ENCODE measurements at places on chromosomes 2 and 18.

DNA sequence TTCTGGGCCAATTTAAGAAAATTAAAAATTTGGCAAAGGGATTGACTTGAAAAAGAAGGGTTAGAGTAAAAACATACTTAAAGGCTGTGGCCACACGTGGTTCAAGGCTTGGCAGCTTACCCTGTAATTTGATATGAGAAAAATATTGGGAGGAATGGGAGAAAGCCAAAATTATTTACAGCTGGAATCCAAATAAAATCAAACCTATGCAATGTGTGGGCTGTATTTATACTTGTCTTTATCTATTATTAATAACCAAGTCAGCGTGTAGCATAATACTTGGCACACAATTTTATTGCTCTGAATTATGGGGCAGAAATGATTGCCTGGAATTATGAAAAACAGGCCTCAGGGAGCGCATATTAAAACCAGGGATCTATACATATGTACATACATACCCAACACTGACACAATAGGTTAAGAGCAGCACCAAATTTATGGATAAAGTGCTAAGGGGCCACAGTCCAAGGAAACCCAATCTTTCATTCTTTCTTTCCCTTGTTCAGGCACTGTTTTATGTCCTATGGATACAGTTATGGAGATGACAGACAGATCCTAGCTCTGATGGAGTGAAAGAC lies 35.6 kb downstream of the FAM124B start:
- DNase-seq: peak; percentile 36

GRCh38 chr2:187876554-187876953 lies 322.3 kb upstream of the TFPI start:
- DNase-seq: no peak

GRCh38 chr2:963876-964275 lies 13.2 kb downstream of the SNTG2 start:
- DNase-seq: no peak

DNA sequence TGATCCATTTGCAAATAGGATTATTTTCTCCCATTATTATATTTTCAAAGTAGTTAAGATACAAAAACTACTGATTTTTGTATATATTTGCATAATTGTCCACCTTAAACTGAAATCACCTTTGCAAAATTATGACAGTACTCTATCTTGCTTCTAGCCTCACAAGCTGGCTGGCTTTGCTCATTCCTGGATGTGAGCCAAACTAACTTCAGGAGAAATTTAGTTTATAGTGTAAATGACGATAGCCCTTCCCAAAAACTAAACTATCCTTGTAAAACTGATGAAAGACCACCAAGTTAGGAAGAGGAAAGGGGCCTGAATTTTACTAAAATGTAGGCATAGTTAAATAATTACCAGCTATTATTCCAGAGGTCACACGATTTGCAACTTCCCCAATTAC lies 87.3 kb downstream of the ADD2 start:
- no peak for DNase-seq

DNA sequence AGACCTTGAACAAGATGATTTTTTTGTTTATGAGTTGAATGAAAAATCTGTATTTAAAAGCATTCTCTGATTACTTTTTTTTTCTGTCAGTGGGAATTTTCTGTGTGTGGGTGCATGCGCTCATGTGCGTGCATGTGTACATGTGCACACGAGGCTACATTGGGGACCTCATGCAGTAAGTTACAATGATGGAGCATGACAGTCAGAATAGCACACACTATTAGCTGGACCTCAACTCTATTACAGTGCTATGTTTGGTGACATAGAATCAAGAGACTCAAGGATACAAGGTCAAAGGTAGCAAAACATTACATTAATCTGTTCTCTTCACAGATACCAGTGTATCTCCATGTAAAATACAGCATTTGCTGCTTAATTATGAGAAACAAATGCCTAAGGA lies 276.8 kb upstream of the FIGN start:
- no peak for DNase-seq

Data from fibroblast of gingiva (primary cell).